ENCODE measurements at places on chromosomes 3 and 15.

- H3K4me1 ChIP-seq = no peaks in the 10 kb centered on the region
- no peak for DNase-seq
- H3K36me3 ChIP-seq = no peaks in the 10 kb centered on the region
- H3K27me3 ChIP-seq = no peaks in the 10 kb centered on the region
These were observed 163.8 kb downstream of the SV2B start for GRCh38 chr15:91263632-91264531.

- DNase-seq = no peak
- no peaks in the 10 kb centered on the region for H3K4me1 ChIP-seq
- no peak overlapping the region for H3K4me3 ChIP-seq
- no peaks in the 10 kb centered on the region for H3K27me3 ChIP-seq
- no peaks in the 10 kb centered on the region for H3K36me3 ChIP-seq
- H3K27ac ChIP-seq = no peak overlapping the region
These were observed 509.6 kb upstream of the SUCLG2 start for GRCh38 chr3:68163968-68164367.

DNA sequence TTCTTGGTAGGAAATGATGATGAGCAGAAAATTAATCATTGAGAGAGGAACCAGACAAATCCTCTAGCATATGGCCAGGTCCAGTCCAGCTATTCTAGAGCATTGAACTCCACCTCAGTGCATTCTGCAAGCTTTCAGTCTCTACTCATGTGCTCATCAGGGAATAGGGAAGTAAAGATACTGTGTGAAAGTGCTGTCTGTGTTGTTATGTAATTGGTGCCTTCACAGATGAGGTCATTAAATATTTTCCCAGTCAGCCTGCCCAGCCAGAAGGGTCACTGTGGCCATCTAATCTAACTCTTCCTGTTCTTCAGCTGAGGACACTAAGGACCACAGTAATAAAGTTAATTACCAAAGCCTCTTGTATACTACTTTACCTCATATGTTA lies 28.2 kb downstream of the C3orf62 start:
- H3K4me1 ChIP-seq = no peaks in the 10 kb centered on the region
- no peak for DNase-seq
- no peaks in the 10 kb centered on the region for H3K36me3 ChIP-seq
- H3K4me3 ChIP-seq = no peak overlapping the region

GRCh38 chr3:113183748-113184661 lies 27.4 kb upstream of the BOC start:
- no peaks in the 10 kb centered on the region for H3K36me3 ChIP-seq
- H3K4me3 ChIP-seq = no peak overlapping the region
- no peaks in the 10 kb centered on the region for H3K27me3 ChIP-seq
- DNase-seq = no peak
- H3K4me1 ChIP-seq = no peaks in the 10 kb centered on the region

- no peaks in the 10 kb centered on the region for H3K36me3 ChIP-seq
- H3K4me1 ChIP-seq = peaks cover 3% of the 10 kb centered on the region
- no peak overlapping the region for H3K27ac ChIP-seq
- H3K27me3 ChIP-seq = peaks cover 65% of the 10 kb centered on the region
- DNase-seq = no peak
- H3K4me3 ChIP-seq = no peak overlapping the region
These were observed 167.6 kb downstream of the RAB11A start for GRCh38 chr15:66036859-66037258.

GRCh38 chr15:63347074-63347857 lies 34.4 kb downstream of the CA12 start:
- no peaks in the 10 kb centered on the region for H3K27me3 ChIP-seq
- H3K27ac ChIP-seq = peak overlapping the region; percentile 66
- H3K36me3 ChIP-seq = no peaks in the 10 kb centered on the region
- peaks cover 58% of the 10 kb centered on the region for H3K4me1 ChIP-seq

DNA sequence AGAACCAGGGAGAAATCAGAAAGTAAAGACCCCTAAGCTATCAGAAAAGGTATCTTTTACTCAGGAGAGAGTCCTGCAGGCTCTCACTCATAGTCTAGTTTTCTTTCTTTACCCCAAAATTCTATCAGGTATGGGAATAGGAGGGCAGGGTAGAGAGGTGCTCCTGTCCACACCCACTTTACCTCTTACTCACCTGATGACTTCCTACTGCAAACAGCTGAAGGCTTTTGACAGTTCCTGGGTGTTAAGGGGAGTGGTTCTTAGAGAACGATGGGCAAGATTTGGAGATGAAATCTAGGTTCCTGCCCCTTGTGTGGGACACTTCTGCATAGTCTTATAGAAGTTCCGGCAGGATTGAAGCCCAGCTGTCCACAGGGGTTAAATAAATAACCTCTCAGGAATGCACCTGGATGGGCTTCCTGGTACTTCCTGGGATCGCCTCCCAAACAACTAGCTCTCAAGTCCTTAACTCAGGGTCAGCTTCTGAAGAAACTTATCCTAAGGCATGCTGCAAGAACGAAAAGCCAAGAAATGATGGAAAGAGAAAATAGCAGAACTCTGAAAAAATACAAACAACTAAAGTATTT lies 10.8 kb upstream of the TNFAIP8L3 start:
- H3K4me3 ChIP-seq = no peak overlapping the region
- H3K27me3 ChIP-seq = peaks cover 41% of the 10 kb centered on the region
- no peak for DNase-seq
- H3K36me3 ChIP-seq = no peaks in the 10 kb centered on the region
- no peak overlapping the region for H3K27ac ChIP-seq
- no peaks in the 10 kb centered on the region for H3K4me1 ChIP-seq

GRCh38 chr3:20185331-20185678 lies 701 bp downstream of the SGO1 start:
- peak overlapping the region; percentile 91 for H3K27ac ChIP-seq
- no peaks in the 10 kb centered on the region for H3K27me3 ChIP-seq
- H3K4me3 ChIP-seq = peak overlapping the region; percentile 82
- H3K4me1 ChIP-seq = peaks cover 9% of the 10 kb centered on the region

DNA sequence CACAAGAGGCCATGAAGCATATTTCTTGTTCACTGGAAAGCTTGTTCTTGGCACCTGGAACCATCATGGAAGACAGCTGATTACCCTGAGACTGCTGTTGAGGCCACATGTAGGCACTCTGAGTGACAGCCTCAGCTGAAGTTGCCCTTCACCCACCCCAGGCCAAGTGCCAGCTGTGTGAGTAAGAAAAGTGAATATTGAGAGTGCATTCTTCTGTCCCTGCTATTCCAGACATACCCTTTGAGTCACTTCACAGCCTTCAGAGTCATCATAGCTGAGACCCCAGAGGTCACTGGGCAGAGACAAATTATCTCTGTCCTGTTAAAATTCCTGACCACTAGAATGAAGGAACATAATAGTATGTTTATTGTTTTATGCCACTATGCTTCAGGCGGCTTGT lies 79.6 kb downstream of the NFKBIZ start:
- no peaks in the 10 kb centered on the region for H3K27me3 ChIP-seq
- H3K27ac ChIP-seq = no peak overlapping the region
- H3K4me3 ChIP-seq = no peak overlapping the region
- no peaks in the 10 kb centered on the region for H3K36me3 ChIP-seq
- DNase-seq = no peak
- peaks cover 19% of the 10 kb centered on the region for H3K4me1 ChIP-seq

- DNase-seq = no peak
- peak overlapping the region; percentile 96 for H3K27ac ChIP-seq
- no peak overlapping the region for H3K4me3 ChIP-seq
- peaks cover 6% of the 10 kb centered on the region for H3K36me3 ChIP-seq
- peaks cover 73% of the 10 kb centered on the region for H3K4me1 ChIP-seq
These were observed 125.7 kb downstream of the TBL1XR1 start for GRCh38 chr3:177071496-177072156.

GRCh38 chr3:15703346-15703745 lies 94.4 kb downstream of the ANKRD28 start:
- H3K27me3 ChIP-seq = no peaks in the 10 kb centered on the region
- no peaks in the 10 kb centered on the region for H3K4me1 ChIP-seq
- no peak overlapping the region for H3K27ac ChIP-seq
- no peaks in the 10 kb centered on the region for H3K36me3 ChIP-seq
- no peak for DNase-seq

DNA sequence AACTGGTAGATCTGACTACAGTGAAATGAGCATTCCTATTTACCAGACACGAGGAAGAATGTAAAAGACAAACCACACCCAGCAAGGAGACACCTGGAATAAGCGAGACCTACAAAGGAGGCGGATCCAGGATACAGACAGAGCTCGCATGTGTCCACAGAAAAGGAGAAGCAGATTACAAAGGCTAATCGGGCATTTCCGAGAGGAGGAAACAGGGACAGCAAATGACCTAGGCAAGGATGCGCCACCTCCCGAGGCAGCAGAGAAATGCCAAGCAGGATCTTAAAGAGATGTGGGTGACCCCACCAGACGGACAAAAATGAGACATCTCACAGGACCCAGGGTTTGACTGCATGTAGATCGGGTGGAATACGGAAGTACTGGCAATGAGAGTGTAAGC lies 63.2 kb upstream of the IQSEC1 start:
- no peaks in the 10 kb centered on the region for H3K4me1 ChIP-seq
- peaks cover 32% of the 10 kb centered on the region for H3K27me3 ChIP-seq
- no peak overlapping the region for H3K27ac ChIP-seq
- H3K36me3 ChIP-seq = no peaks in the 10 kb centered on the region
- no peak for DNase-seq

GRCh38 chr3:110436209-110436608 lies 635.4 kb upstream of the NECTIN3 start:
- no peaks in the 10 kb centered on the region for H3K36me3 ChIP-seq
- H3K4me1 ChIP-seq = no peaks in the 10 kb centered on the region
- no peak overlapping the region for H3K4me3 ChIP-seq
- H3K27ac ChIP-seq = no peak overlapping the region
- H3K27me3 ChIP-seq = no peaks in the 10 kb centered on the region

- H3K4me3 ChIP-seq = no peak overlapping the region
- H3K4me1 ChIP-seq = no peaks in the 10 kb centered on the region
- no peak overlapping the region for H3K27ac ChIP-seq
- peaks cover 35% of the 10 kb centered on the region for H3K27me3 ChIP-seq
These were observed 621.8 kb downstream of the MECOM start for GRCh38 chr3:169041677-169042171.

DNA sequence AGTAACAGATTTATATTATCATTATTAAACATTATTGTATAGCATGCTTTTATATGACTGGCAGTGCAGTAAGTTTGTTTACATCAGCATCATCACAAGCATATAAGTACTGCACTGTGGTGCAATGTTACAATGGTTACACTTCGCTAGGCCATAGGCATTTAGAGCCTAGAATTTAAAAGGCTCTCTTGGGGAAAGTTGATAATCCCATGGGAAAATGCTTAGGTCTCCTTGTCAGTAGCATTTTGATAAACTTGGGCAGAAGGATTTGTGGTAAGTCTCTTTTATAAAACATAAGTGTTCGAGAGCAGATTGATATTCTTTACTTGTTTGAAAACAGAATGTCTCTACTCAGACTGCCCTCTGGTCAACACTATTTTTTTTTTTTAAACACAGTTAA lies 7.5 kb downstream of the DTWD1 start:
- peaks cover 17% of the 10 kb centered on the region for H3K36me3 ChIP-seq
- DNase-seq = peak; percentile 2
- no peak overlapping the region for H3K27ac ChIP-seq

GRCh38 chr3:11774296-11774877 lies 72.3 kb downstream of the TAMM41 start:
- H3K4me1 ChIP-seq = no peaks in the 10 kb centered on the region
- no peak overlapping the region for H3K27ac ChIP-seq
- DNase-seq = peak; percentile 35
- no peak overlapping the region for H3K4me3 ChIP-seq

GRCh38 chr3:11653298-11654055 lies 9.8 kb upstream of the VGLL4 start:
- no peaks in the 10 kb centered on the region for H3K27me3 ChIP-seq
- H3K27ac ChIP-seq = no peak overlapping the region
- no peak for DNase-seq
- no peaks in the 10 kb centered on the region for H3K4me1 ChIP-seq
- H3K4me3 ChIP-seq = no peak overlapping the region
- H3K36me3 ChIP-seq = no peaks in the 10 kb centered on the region

GRCh38 chr15:40340740-40341400 lies at the start of gene CCDC9B:
TSS of gene CCDC9B (minus strand) at chr15:40340939. CDS start at chr15:40340819, 120 bp downstream.
- peaks cover 51% of the 10 kb centered on the region for H3K4me1 ChIP-seq
- DNase-seq = peak; percentile 86
- H3K36me3 ChIP-seq = no peaks in the 10 kb centered on the region

GRCh38 chr3:12992629-12993516 lies 80.4 kb downstream of the IQSEC1 start:
- H3K27ac ChIP-seq = no peak overlapping the region
- H3K4me3 ChIP-seq = no peak overlapping the region
- no peaks in the 10 kb centered on the region for H3K4me1 ChIP-seq
- DNase-seq = no peak
- H3K36me3 ChIP-seq = no peaks in the 10 kb centered on the region

- no peaks in the 10 kb centered on the region for H3K36me3 ChIP-seq
- H3K27me3 ChIP-seq = no peaks in the 10 kb centered on the region
These were observed 191.9 kb upstream of the POU1F1 start for GRCh38 chr3:87468235-87468634.

DNA sequence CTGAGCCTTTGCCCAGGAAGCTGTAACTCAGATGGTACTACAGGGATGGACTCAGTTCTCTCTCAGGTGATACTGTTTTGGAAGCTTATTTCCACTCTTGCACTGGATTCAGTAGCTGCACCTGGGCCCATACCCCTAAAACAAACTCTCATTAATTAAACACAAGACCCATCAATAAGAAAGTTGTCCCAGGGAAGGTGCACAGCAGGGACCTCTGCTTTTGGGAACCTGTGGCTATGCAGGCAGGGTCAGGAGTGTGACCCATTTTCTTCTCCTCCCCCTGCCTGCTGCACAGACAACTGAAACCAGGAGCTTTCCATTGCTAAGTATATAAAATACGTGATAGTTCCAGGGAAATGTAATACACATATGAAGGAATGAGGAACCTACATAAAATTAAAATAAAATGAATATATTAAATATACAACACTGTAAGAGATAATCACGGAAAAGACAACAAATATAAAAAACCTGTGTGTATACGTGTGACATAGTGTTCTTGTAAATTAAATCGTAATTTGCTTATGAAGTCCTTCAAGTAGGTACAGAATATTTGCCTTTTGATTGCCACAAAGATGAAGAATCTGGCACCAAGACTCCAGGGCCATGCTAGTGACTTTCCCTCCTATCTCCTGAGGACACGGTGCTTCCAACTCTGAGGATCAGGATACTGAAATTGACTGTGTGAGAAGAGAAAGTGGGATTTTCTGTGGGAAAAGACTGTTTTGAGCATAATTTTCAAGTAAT lies 101.6 kb upstream of the GOLGA6L6 start:
- no peaks in the 10 kb centered on the region for H3K27me3 ChIP-seq
- DNase-seq = no peak
- H3K27ac ChIP-seq = no peak overlapping the region
- H3K4me3 ChIP-seq = no peak overlapping the region
- H3K4me1 ChIP-seq = no peaks in the 10 kb centered on the region

- no peaks in the 10 kb centered on the region for H3K4me1 ChIP-seq
- H3K27ac ChIP-seq = no peak overlapping the region
- peaks cover under 1% of the 10 kb centered on the region for H3K36me3 ChIP-seq
- H3K4me3 ChIP-seq = no peak overlapping the region
- DNase-seq = no peak
These were observed 1.3 kb downstream of the PPM1M start for GRCh38 chr3:52246728-52247408.

GRCh38 chr3:194928831-194929577 lies 243.3 kb downstream of the FAM43A start:
- no peak for DNase-seq
- no peak overlapping the region for H3K27ac ChIP-seq
- peaks cover 39% of the 10 kb centered on the region for H3K4me1 ChIP-seq
- H3K36me3 ChIP-seq = no peaks in the 10 kb centered on the region
- no peaks in the 10 kb centered on the region for H3K27me3 ChIP-seq

- H3K4me1 ChIP-seq = peaks cover 38% of the 10 kb centered on the region
- no peak for DNase-seq
- H3K36me3 ChIP-seq = no peaks in the 10 kb centered on the region
These were observed 17.3 kb upstream of the LRRK1 start for GRCh38 chr15:100901702-100902435.
